ENCODE measurements at places on chromosomes 7 and 10.

DNA sequence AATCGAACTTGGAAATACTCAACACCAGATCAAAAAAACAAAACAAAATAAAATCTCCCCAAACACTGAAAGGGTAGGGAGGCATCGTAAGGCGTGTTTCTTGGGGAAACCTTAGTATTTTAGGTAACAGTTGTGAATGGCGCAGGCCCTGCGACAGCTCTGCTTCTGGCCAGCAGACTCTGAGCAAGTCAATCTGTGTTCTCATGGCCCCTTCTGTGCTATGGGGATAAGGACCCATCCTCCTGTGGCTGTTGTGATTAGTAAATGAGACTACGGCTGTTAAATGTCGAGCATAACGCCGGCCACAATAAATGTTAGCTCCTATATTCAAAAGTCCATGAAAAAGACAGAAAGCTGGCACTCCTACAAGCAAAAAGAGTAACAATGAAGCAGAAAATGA is 27.0 kb downstream of the RPP38 start:
- DNase-seq = no peak

DNA sequence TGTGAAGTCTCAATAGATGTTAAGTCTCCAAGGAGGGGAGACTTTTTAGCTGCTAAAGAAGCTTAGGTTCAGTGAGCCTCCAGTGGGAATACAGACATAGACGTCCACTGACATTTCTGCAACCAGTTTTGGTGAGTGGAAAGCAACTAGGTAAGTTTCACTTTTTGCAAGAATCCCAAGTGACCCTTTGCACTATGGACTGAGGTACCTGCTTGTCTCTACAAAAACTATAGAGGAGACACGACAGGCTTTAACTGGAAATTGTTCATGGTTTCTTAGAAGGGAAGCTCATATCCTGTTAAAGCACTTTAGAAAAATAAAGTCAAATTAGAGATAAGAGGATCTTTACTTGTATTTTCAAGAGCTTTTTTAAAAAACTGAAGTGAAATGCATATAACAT is 38.6 kb downstream of the GBF1 start:
- no peak for DNase-seq

DNA sequence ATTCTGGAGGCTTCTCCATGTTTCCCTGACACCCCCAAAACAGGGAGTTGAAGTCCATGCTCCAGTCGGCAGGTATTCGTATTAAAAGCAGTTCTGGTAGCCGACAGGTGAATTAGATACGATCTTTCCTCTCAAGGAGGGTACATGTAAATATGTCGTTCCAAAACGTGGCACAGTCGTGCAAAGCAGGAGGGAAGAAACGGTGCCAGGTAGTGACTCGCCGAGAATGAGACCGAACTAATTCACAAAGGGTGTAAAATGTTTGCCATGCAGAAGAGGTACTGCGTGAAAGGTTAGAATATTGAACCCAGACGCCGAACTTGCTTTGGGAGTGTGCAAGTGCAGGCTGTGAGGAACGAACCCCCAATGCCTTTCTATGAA is 483 bp downstream of the EDRF1 start:
- no peak for DNase-seq

- DNase-seq = no peak
These were observed 22.6 kb downstream of the UNCX start for GRCh38 chr7:1255080-1255816.

- DNase-seq = no peak
These were observed 9.0 kb upstream of the RASSF4 start for GRCh38 chr10:44950326-44951225.

DNA sequence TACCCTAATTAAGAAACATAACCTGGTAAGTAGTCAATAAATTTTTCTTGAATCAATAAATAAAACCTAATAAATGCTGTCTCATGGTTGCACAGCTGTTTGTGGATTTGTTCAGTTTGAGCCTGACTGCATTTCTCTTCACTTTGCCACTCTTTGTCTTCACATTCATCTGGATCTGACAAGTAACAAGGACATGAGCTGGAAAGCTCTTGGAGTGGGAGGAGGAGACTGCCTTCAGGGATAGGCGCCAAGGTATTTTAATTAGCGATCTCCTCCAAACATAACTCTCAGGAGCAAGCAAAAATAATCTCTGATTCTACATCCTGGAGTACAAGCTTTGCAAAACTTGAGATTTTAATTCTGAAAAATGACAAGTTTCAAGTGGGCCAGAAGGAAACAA is 251.0 kb downstream of the BMPER start:
- DNase-seq = no peak

DNA sequence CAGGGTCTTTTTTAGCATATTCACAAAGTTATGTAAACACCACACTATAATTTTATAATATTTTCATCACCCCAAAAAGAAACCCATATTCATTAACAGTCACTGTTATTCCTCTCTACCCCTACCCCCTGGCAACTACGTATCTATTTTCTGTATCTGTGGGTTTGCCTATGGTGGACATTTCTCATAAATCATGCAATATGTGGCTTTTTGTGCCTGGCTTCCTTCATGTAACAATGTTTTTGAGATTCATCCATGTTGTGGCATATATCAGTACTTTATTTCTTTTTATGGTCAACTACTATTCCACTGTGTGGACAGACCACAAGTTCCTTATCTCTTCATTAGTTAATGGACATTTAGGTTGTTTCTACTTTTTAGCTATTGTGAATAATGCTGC is 59.1 kb upstream of the PAPSS2 start:
- DNase-seq = no peak

GRCh38 chr10:125157505-125157904 is 2.9 kb downstream of the CTBP2 start:
- DNase-seq = no peak

- DNase-seq = no peak
These were observed 15.1 kb downstream of the URGCP start for GRCh38 chr7:43891069-43891955.

DNA sequence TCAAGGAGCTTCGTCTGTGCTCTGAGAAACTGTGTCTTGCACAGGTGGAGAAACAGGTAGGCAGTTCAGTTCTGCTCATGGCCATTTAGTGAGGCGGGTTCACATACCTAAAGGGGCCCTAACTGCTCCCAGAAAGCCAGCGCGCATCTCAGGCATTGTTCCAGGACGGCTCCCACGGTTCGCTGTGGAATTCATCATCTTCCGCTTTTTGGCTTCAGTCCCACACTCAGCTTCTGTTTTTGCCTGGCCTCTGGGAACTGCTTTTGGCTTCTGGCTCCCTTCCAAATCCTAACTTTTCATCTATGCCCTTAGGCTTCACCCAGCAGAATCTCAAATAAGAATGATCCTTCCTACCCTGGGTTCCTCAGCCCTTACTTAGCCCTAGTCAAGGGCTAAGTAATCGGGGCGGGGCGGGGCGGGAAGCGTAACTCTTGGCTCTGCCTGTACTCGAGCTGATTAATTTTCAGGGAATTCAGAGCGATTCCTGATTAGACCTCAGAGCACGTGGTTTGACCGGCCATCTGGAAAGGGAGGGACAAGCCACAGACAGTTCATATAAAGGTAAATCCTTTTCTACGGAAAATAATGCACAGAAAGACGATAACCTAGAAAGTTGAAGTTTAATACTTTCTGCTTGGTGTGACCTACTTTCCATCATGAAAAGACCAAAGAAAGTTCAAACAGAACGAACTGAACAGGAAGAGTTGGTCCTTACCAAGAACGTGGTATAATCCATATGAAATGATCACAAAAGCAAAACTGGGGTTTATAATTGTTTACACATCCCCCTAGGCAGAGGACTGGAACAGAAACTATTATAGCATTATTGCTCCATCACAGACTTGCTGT is 105.7 kb downstream of the ST8SIA6 start:
- DNase-seq = no peak

GRCh38 chr10:92677708-92678107 is 12.0 kb upstream of the HHEX start:
- no peak for DNase-seq

DNA sequence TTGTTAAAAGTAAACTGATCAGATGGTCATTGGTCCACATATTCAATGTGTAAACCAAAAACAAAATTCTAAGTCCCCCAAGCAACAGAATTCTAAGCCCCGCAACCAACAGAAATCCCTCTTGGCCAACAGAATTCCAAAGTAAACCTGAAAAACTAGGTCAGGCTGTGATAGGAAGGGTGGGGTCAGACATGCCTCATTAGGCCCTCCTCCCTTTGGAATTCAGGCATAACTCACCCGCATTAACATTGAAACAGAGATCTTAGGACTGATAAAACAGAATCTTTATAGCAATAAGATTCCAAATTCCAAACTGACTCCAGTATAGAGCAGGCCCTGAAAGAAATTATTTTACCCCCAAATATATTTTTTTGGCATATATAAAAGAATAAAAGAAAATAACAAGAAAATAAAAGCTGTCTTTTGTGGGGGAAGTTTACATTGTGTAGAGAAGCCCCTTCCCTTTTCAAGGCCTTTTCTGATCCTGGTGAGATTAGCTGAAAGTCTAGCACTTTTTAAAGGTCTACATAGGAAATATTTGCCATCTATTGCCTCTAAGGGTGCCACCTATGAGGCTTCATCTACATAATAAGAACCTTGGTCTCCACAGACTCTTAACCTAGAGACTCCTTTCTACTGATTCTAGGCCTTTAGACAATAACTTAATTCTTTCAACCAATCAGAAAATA is 30.5 kb downstream of the GNAT3 start:
- no peak for DNase-seq

DNA sequence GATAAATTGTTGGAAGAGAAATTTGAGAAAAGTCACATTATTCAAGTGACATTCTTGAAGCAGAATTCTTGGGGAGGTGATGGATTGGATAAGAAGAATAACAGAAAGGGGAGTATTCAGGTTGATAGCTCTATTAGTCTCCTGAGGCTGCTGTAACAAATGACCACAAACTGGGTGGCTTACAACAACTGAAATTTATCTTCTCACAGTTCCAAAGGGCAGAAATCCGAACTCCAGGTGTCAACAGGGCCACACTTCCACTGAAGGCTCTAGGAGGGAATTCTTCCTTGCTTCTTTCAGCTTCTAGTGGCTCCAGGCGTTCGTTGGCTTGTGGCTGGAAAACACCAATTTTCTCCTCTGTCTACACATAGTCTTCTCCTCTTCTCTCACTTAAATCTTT is 99.8 kb downstream of the TES start:
- DNase-seq = no peak

GRCh38 chr7:8290645-8291308 is 28.8 kb upstream of the ICA1 start:
- DNase-seq = no peak

- DNase-seq = no peak
These were observed 157.1 kb upstream of the CHST15 start for GRCh38 chr10:124250506-124250905.

DNA sequence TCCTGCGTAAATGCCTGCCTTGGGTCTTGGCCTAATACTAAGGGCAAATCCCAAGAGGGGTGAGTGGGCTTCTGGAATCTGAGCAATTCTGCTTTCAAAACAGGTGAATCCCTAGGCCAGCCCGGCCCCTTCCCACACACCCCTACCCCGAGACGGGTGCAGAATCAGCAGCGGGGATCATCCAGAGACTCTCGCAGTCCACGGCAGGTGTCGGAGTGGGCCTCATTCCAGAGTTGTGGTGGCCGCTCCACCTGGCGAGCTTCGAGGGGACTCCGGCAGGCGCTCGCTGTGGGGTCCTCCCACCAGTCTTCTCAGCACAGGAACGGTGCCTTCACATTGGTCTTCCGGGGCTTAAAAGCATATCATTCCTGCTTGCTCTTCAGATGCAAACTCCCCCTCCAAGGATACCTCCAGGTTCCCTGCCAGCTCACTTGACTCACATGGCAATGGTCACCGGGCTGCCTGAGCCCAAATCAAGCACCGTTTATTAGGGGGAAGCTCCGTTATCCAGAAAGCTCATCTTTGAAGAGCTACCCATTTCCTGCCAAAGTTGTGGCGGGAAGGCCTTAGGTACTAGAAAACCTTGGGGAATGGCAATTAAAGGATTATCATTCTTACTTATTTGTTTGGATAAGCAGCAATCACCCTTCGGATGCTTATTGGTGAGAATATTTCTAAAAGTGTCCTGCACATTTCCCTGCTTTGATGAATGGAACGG is 67.6 kb downstream of the PRKAG2 start:
- DNase-seq = no peak

DNA sequence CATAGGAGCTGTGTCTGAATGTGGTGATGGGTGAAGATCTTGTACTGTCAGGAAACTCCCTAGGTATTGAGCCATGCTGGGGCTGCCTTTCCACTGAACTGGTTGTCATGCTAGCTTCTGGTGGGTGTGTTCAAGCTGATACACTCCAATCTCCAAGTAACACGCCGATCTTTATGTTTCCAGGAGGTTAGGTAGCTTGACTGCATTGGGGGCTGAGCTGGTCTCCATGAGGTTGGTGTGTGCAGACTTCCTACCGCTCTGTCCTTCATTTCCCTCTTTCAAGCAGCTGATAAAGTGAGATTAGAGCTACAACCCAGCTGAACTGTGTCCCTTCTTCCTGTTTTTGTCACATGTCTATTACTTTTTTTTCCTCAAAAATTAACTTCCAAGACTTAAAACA is 265.5 kb downstream of the ANKRD30A start:
- DNase-seq = no peak

DNA sequence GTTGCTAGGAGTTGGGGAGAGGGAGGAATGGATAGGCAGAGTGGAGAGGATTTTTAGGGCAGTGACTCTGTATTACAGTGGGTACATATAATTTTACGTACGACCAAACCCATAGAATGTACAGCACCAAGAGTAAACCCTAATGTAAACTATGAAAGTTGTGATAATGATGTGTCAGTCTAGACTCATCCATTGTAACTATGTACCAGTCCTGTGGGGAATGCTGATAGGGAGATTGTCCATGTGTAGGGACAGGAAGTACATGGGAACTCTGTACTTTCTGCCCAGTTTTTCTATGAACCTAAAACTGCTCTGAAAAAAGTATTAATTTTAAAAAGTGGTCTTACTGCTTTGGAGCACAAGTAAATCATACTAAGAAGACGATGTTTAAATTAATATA is 441.8 kb downstream of the AUTS2 start:
- no peak for DNase-seq

GRCh38 chr7:42082144-42082543 is 154.9 kb downstream of the GLI3 start:
- no peak for DNase-seq

DNA sequence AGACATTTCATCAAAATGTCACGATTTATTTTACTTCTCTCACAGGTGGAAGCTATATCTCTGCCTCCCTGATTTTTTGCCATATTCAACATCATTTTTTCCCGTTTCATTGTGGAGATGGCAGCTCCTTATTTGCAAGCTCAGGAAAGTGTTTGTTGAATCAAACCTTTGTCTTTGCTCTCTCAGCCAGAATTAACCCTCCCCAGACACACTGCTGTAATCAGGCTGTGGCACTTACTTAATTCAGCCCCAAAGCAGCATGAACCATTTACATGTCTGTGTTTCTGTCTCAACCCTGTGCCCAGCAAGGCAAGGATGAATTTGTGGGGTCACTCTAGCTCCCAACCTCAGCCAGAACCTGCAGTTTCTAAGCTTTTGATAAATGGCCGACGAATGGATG is 397.2 kb downstream of the TCERG1L start:
- DNase-seq = no peak
